Astrocyte of the spinal cord (primary cell): ENCODE measurements at places on chromosomes 7 and 10.

DNA sequence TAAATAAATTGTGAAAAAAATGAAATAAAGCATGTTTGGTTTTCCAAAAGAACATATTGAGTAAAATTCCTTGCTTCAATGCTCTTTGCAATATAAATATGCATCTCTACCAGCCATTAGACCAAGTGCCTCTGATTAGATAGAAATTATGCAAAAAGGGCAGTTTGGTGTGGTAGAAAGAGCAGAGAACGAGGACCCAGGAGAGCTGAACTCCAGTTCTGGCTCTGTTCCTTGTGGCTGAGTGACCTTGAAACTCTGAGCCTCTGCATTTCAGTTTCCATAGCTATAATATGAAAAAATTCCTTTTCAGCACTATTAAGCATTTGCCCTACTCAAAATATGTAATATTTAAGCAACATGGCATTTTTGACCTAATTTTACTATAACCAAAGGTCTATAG is 36.5 kb downstream of the COL1A2 start:
- no peak for DNase-seq

GRCh38 chr10:28365840-28366239 is 63.0 kb upstream of the MPP7 start:
- DNase-seq = no peak

DNA sequence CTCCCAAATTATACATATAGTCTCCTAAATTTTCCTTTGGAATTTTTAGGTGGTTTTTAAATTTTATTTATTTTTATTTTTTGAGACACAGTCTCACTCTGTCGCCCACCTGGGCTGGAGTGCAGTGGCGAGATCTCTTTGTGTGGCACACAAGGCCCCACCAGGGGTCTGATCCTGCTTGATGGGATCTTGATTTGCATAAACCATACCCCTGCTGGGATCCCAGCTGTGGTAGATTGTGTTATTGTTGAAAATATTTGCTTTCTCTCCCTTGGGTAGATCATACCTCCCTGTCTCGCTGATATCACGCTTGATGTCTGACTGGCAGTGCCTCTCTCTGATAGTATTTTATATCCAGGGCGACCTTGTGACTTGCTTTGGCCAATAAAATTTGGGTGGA is 5.6 kb upstream of the MUC3A start:
- DNase-seq = no peak

- peak; percentile 23 for DNase-seq
Measured at GRCh38 chr7:29609162-29610037, 45.8 kb downstream of the PRR15 start.

DNA sequence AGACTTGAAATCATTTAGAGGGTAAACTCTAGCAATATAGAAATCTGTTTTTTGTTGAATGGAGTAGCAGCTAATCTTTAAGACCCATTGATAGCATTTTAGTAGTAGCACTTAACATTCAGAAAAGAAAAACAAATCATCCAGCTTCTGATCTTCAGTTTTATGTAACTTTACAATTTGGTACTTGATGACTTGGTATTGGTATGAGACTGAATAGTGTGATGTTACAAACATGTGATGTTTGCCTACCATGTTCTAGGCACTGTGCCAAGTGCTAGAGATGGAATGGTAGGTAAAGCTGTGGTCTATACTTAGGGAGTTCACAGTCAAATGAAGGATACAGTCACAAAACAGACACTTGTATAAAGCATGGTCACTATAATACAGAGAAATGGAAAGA is 21.3 kb downstream of the ZEB1 start:
- DNase-seq = no peak

DNA sequence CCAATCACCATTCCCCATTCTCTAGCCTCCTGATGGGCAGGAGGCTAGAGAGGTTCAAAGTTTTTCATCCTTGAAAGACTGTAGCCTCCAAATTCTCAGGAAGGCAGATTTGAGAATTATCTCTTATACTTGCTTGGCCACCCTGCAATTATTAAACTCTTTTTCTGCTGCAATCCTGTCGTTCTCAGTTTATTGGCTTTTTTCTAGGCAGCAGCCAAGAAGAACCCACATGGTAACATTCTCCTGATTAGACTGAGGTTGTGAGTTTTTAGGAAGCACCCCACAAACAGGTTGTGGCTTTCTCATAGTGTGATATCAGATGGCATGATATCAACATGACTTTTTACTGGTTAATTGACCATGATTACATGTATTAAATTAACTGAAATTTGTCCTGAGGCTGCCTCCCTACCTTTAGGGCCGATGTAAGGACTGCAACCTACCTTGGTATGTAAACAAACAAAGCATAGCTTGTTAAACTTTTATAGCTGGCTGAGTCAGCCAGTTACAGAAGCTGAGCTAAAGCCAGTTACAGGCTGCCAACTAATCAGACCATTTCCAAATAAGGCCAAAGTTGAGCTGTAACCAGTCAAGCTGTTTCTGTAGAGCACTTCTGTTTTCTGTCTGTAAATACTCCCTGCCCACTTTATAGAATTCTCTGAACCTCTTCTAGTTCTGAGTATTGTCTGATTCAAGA is 3.2 kb upstream of the ZNF248 start:
- DNase-seq = peak; percentile 53

DNA sequence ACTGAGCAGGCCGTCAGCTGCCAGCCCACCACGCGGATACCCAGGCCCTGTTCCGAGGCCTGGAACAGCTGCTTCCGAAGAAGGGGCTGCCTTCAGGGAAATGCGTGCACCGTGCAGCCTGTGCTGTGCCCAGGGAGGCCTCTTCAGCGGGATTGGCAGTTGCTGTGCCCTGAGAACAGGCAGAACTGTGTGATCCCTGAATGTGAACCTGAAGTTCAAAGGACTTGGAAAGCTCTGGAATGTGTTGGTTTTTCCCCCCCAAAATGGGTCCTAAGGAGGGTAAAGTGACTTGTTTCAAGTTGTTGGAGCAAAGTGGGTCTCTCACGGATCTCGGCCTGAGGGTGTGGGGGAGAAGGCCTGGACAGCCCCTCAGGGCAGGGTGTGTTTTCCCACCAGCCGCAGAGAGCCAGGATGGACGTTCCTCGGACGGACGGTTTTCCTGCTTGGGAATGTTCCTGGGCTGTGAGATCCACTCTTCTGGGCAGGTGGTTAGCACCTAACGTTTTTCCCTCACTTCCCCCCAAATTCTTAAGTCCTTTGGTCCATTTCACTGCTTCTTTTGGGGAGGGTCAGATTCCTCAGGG is 2.1 kb downstream of the SPRN start:
- no peak for DNase-seq
